Brain (organoid and tissue), 16 donors: ENCODE measurements at places on chromosomes 1 and 21. TPM values are rescaled to one million over a fixed set of nuclear protein-coding genes. Genes with fewer than 3 reads are reported as not detected.

The NPHS2 gene
- polyA plus RNA-seq: not detected

The ZBTB8B gene
- 2.3 TPM for polyA plus RNA-seq

The OLFML2B gene
- 3.4 TPM for polyA plus RNA-seq

The GPR37L1 gene
- 32.7 TPM for polyA plus RNA-seq

The NHLH1 gene
- 1.0 TPM for polyA plus RNA-seq

The OR2L2 gene
- polyA plus RNA-seq: not detected
